ENCODE measurements at places on chromosomes 12 and 14.

GRCh38 chr14:79708426-79709388 is 502.6 kb downstream of the DIO2 start:
- no peak for DNase-seq

DNA sequence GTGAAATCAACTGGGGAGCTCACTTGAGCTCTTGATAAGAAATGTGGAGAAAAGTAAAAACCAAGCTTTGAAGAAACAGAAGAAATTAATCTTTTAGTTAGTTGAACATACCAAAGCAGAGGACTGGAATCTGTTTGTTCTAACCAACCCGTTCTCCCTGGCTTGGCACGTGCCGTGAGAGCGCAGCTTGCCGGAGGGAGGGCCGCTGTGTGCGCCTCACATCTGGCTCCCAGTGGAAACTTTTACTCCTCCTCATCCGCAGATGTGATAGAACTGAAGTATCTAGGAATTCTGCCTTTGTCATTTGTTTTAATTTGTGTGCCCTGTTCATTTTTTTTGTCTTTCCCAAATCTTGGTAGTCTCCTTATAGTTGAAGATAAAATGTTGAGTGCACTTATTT is 64.9 kb downstream of the DDX51 start:
- no peak for DNase-seq

DNA sequence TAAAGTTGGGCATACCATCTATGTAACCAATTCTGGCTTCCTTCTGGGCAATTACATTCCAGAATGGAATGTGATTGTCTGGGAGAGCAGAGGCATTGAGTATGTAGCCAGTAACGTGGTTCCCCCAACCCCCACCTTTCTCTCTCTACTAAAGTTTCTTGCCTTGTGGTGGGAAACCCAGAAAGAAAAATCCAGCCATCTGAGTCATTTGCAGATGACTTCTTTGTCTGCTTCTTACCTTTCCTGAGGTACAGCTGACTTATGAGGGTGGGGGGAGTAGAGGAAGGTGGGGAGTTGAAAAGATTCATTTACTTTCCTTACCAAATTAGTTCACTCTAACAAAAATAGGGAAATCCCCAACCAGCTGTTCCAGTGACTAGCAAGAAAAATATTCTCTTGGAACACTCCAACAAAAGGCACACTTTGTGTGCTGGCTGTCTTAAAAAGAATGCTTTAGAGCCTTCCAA is 112.1 kb upstream of the FRMD6 start:
- DNase-seq = no peak

GRCh38 chr12:32489070-32489469 is 89.7 kb downstream of the FGD4 start:
- DNase-seq = no peak

GRCh38 chr14:91327250-91327595 is 82.7 kb upstream of the GPR68 start:
- DNase-seq = no peak

DNA sequence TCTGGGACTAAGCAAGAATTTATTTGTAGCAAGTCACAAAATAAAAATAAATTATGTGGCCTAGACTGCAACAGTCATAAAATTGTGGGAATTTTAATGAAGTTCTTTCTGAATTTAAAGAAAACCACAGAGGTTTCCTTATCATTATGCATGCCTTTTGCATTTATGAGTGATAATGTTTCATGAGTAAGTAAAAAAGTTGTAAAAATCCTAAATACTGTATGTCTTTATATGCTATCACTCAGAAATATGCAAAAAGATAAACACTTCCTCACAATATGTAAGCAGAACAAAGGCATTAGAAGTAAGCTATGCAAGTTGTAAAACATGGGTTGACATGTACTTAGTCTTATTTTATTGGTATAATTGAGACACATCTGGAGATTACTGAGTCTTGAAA is 239.4 kb upstream of the PDE3A start:
- DNase-seq = no peak

DNA sequence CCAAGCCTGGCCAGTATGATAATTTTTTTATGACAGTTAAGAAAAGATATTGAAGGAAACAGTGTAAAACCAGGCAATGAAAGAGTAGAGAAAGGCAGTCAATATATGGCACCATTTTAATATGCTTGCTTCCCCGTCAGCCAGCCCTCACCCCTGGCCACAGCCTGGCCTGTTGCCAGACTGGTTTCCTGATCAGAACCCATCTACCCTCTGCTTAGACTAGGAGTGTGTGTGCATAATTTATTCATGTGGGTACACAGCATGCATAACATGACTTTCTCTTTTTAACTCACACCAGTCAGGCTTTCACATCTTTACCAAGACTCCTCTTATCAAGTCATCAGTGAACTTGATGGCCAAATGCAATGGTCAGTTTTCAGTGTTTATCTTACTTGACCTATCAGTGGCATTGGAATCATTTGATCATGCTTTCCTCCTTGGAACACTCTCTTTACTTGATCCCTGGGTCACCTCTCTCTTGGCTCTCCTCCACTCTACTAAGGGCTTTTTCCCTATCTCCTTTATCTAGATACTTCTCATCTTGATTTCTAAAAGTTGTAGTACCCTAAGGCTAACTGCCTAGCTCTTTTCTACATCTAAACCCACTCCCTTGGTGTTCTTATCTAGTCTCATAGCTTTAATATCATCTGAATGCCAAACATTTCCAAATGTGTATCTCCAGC is 10.0 kb upstream of the GPR19 start:
- no peak for DNase-seq

- no peak for DNase-seq
These were observed 661.8 kb downstream of the DIO2 start for GRCh38 chr14:79549515-79549914.

- no peak for DNase-seq
These were observed 1.6 kb downstream of the STXBP6 start for GRCh38 chr14:25048170-25049016.

GRCh38 chr12:56591961-56592360 is 38.2 kb downstream of the BAZ2A start:
- DNase-seq = no peak

GRCh38 chr14:104317975-104318557 is 179.7 kb downstream of the KIF26A start:
- no peak for DNase-seq

- no peak for DNase-seq
These were observed 57.6 kb downstream of the SSPN start for GRCh38 chr12:26252946-26253345.

GRCh38 chr14:97442363-97442762 is 645.2 kb downstream of the VRK1 start:
- no peak for DNase-seq

DNA sequence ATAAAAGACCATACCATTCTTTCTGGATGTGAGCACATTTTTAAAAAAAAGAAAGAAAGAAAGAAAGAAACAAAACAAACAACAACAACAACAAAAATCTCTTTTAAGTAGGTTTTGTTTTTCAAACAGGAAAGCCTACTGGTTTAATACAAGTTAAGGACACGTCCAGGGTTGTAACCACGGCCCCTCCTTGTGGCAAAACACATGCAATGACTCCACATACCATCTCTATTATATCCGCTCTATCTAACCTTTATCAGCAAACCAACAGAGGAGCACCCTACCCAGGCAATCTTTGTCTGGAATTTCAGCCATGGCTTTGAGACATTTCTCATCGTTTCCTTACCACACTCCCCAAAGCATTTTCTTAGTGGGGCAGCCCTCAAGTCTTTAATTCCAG is 360.5 kb upstream of the TMPO start:
- no peak for DNase-seq

- DNase-seq = no peak
These were observed 121.6 kb downstream of the KTN1 start for GRCh38 chr14:55701638-55702037.

DNA sequence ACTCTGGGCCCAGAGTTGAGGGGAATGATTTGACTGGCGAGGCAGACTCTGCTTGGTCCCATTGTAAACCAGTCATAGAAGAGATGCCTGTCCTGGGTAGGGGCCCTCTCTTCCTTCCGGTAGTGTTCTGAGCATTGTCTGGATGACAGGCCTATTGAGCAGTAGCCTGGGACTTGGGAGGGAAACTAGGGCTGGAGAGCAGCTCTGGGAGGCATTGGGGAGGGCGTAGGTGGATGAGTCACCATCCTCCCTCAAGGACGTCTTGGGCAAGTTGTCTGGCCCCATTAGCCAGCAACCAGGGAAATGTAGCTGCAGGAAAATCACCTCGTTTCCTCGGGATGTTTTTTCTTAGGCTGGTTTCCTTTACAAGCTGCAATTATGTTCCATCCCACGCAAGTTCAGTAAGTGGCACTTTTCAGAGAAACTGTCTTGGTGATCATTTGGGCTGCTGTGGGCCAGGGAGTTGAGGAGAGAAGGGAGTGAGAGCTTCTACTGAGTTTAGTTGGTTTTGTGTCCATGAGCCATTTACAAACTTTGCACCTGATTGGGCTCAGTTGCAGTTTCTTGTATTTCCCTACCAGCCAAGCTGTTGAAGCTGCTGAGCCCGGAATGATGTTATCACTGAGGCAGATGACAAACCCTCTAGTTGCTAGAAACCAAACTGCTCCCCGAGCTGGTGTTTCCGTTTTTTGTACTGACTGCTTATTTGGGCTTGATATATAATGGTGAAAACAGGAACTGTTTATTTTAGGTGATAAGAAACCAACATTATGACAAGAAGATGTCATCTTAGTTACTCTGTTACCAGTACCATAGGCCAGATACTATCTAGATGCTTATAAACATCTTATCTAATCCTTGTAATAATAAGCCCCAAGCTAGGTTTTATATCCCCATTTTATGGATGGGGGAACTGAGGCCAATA is 147.6 kb downstream of the CHST11 start:
- DNase-seq = peak; percentile 24

DNA sequence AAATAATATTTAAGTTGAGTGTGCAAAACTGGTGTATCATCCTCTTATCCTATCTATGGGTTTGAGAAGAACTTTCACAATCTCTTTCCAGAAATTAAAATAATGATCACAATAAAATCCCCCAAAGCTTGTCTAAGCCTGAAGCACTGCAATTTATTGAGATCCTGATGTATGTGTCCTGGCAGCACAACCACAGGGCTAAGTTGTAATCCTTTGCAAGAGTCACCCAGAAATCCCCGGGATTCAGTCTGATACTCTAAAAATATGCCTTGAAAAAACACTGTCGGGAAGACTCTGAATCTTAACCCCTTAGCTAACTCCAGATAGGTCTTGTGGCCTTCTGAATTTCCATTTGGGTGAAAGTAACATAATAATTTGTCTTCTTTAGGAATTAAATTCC is 40.3 kb upstream of the STXBP6 start:
- DNase-seq = no peak

GRCh38 chr14:95122621-95122945 is 34.7 kb downstream of the DICER1 start:
- DNase-seq = no peak

DNA sequence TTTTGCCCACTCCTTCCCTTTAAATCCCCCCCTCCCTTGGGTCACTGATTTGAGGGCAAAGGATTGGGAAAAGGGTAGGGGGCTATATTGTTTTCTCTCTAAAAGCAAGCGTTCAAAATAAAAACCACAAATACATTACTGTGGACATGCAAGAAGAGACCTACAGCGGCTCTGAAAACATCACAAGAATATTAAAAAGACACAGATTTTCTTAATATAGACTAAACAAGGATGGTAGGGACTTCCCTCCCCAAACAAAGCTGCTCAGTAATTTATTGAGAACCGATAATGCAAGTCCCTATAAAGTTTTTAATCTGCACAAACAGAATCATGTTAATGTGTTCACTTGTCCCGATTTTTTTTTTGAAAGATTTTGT is 12.9 kb downstream of the TBX3 start:
- DNase-seq = no peak

- no peak for DNase-seq
These were observed 107.5 kb downstream of the SPTSSA start for GRCh38 chr14:34354556-34354955.

DNA sequence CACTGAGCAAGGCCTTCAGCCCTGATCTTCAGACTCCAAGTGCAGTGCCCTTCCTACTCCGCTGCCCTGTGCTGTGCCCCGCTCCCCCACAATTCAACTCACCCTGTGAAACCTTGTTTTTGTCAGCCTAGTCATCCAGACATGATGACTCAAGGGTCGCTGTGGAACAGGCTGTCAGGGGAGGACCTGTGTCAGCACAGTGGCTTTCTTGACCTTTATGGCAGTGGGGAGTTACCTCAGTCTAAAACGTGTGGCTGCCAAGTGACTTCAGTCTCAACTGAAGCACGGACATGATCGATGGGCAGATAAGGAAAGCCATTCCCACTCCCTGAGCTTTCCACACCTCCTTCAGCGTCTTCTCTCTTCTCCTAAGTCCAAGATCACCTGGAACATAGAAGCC is 16.3 kb upstream of the FLVCR2 start:
- no peak for DNase-seq

DNA sequence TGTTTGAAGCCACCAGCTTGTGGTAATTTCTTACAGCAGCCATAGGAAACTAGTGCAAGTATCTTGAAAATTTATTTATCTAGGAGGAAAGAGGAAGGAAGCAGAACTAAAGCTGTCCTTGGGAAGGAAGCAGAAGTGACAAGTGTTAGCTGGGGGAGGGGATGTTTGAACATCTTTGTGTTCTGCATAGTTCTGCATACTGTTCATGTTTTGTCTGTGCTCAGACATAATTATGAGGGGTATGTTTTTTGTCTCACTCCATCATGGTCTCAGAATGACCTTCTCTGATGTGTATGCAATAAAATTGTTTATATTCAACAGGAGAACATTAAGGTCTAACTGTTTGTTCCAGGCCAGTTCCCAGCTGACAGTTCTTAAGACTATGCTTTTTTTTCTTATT is 606.5 kb downstream of the GALC start:
- no peak for DNase-seq

DNA sequence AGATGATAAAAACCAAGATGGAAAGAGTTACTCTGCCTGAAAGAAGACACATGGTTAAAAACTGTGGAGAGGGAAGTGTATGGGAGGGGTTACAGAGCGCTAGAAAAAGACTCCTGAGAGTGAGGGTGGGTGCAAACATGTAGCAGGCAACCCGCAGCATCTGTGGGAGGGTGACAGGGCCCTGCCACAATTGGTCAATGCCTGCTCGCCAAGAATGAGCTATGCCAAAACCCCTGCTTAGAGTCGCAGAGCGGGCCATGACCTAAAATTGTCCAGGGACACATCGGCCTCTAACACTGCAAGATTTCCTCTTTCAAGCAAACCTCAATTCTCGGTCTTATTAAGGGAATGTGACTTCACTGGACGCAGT is 700 bp downstream of the PRKAG1 start:
- no peak for DNase-seq
